ENCODE measurements at places on chromosomes 3 and 15.

DNA sequence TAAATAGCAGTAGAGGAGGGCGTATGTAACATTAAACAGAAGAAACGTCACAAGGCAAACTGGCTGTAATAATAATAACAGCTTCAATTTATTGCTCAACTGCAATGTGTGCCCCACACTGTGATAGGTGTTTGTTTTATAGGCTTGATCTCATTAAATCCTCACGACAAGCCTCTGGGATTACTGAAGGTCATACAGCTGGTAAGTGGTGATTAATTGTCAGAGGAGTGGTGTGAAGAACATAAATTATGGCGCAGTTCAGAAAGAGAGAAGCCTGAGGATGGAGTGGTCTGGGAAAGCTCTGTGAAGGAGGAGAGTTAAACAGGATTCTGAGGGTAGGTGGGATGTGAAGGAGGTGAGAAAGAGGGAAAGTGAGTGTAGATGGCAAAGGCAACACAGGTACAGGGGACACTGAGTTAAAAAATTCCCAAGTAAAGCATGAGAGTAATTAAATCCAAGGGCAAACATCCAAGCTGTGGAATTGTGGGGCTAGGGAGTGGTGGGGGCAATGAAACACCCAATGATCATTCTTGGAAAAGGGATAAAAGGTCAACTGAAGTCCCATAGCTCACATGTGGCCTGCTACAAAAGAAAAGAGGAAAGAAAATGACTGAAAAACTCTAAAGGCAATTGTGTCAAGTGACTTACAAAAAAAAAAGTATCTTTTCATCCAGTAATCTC lies 16.5 kb upstream of the GLCE start:
- no peak for DNase-seq

DNA sequence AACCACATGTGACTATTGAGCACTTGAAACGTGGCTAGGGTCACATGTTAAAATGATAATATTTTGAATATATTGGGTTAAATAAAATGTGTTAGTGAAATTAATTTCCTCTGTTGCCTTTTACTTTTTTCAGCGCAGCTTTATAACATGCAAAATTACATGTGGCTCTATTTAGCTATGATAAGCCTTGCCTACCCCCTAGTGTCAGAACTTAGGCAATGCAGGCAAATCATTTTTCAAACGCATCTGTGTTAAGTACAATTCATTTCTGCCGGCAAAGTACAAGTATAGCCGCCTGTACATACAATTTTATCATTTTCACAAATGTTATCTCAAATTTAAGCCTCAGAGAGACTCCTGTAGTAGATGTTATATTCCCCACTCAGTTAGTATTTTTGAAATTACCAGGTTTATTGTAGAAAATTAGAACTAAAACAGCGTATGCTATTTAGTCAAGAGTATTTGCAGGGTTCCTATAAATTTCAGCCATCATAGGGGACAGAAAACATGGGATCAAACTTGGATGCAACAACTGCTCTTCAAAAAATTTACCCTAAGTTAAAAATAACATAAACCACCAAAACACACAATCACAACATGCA lies 56.1 kb downstream of the TAFA4 start:
- peak; percentile 31 for DNase-seq

GRCh38 chr3:123652342-123652984 lies 67.6 kb upstream of the HACD2 start:
- peak; percentile 87 for DNase-seq

GRCh38 chr3:77040216-77040615 lies 317 bp downstream of the ROBO2 start:
- no peak for DNase-seq

DNA sequence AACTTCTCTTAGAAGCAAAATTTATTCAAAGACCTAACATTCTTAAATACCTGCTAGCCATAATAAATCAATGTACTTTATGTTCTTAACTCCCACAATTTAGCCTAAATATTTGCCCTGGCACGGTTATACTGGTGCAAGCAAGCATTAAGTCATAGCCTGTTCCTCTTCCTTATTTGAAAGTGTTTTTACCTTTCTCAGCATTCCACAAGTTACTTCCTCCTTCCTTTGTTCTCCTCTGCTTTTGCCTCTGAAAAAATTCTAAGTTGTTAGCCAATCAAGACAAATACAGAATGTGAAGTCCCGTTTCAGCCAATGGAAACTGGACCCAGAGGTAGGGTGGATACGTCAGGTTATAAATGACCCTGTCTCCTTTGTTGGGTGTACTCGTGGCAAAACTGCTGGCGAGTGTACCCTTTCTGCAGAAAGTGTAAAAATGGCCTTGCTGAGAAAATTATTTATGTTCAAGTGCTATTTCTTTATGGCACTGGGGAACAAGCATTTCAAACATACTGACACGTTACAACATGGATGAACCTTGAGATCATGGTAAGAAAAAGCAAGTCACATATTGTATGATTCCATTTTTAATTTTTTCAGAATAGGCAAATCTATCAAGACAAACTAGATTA lies 3.1 kb upstream of the TATDN2 start:
- DNase-seq = no peak

- no peak for DNase-seq
Observed at GRCh38 chr3:171535133-171535532, 74.9 kb upstream of the TNIK start.

DNA sequence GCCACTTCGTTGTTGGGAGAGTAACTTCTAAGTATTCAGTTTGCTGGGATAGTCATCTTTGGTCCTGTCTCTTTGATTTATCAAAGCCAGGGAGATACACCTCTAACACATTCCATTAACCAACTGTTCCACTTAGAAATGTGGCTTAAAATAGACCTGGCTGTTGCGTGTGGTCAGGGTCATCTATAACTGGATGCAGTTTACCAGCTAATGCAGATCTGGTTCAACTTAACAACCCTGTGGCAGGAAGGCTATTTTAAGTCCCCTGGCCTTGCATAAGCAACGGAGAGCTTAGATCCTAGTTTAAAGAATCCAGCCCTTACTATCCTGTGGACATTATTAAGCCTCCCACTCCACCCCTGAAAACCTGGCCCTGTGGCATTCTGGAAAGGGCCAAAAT lies 28.1 kb upstream of the CAPN3 start:
- DNase-seq = no peak

- DNase-seq = no peak
Observed at GRCh38 chr3:21672303-21672702, 78.7 kb downstream of the ZNF385D start.

DNA sequence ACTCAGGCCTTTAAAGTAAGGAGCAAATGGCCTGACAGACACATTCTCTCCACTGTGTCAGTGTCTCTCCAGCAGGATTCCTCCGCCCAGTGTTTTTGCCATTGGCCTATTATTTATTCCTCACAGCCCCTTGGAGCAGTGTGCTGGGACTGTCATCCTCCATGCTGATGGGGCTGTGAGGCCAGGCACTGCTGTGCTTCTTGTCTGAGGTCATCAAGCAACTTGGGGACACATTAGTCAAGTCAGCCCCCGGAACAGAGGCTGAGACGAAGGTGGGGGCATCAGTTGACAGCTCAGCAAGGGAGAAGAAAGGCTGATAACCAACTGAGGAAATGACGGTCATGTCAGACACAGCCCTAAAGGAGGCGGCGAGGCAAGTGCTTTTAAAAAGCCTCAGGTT lies 67.4 kb downstream of the XXYLT1 start:
- no peak for DNase-seq

DNA sequence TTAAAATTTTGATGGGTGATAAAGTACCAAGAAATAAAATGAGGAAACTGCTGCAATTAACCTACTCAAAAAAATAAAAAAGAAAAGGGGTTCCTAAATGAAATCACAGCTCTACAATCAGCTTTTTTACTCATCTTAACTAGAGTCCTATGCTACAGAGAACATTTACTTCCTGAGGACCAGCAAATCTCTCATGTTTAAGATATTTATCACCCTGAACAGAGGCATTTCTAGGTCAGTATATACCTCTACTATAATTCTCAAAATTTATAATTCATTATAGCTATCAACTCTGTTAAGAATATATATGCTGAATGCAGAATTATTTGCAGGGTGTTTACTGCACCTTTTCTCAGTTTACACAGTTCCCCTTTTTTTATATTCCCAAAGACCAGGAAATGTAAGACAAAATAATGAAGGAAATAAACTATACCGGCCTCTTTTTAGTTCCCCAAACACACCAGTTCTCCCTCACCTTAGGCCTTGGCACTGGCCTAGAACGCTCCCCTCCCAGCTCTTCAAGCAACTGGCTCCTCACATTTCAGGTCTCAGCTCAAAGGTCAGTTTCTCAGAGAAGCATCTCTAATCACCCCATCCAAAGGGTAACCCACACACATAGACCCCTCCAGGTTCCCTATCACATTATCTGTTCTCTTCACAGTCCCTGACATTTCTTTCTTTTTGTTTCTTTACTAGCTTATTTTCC lies 71.1 kb downstream of the LRRFIP2 start:
- no peak for DNase-seq

GRCh38 chr3:57227930-57228751 lies 612 bp downstream of the APPL1 start:
- DNase-seq = peak; percentile 34

DNA sequence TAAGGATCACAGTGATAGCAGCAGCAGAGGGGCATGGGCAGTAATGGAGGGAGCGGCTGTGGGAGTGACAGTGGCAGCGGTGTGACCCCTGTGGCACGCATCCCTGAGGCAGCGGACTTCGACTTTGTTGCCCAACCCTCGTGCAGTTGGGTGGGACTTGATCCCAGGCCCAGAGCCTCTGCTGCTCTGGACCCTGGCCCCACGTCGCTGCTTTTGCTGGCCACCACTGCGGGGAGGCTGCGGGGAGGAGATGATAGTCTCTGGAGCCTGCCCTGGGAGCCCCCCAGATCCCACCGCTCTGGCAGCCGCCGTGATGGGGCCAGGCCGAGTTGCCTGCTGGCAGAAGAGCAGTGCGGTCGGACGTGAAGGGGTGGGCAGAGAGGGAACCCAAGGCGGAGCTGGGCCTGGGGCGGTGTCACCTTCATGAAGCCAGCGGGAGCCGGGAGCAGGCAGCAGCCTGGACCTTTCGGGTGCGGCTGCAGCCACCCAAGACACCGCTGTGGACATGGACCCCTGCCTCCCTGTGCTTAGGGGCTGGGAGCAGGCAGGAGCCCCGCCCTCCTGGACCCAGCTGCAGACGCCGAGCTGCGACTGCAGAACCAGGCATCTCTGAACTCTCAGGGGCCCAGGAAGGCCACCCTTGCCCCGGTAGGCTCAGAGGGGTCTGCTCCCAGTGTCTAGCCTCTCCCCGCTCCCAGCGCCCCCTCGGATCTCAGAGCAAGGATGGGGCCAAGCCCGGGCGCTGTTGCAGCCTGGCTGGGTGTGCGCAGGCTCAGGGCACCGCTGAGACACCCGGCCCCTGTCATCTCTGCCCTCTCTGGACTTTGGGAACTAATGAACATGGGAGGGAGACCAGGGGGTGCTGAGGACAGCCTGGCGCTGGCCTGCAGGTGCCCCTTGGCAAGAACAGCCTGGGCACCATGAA lies 38.3 kb downstream of the COMMD2 start:
- no peak for DNase-seq

- DNase-seq = no peak
Observed at GRCh38 chr15:50277370-50277769, 11.8 kb upstream of the HDC start.

DNA sequence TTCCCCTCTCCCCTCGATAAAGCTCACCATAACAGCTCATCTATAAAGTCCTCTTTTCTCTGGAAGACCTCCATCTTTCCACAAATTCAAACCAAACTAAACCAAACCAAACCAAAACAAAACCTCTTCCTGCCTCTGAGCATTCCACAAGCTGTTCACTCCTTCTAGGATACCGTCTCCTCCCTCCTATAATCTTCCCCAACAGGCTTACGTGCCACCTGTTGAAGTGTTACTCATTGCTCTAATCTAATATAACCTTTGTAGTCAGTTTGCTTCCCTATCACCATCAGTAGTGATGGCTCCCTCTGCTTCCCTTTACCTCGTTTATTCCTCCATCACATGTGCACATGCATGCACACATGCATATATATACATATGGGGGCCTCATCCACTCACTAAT lies 12.7 kb upstream of the CCR9 start:
- no peak for DNase-seq

DNA sequence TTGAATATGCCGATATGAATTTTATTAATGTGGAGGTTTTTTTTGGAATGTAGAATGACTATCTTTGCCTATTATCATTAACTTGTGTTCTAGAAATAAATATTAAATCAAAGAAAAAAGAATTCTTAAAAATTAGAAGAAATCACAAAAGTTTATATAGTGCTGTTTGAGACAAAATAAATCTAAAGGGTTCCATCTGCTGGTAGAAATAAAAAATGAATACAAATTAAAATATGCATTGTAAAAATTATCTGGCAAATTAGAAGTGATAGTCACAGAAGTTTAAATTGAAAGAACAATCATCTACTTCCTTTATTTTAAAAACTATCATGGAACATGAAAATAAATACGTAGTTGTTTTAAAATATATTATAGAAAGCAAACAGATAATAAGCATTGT lies 22.7 kb upstream of the ZBTB20 start:
- DNase-seq = no peak

- no peak for DNase-seq
Observed at GRCh38 chr3:65334045-65334665, 646.4 kb upstream of the ADAMTS9 start.

DNA sequence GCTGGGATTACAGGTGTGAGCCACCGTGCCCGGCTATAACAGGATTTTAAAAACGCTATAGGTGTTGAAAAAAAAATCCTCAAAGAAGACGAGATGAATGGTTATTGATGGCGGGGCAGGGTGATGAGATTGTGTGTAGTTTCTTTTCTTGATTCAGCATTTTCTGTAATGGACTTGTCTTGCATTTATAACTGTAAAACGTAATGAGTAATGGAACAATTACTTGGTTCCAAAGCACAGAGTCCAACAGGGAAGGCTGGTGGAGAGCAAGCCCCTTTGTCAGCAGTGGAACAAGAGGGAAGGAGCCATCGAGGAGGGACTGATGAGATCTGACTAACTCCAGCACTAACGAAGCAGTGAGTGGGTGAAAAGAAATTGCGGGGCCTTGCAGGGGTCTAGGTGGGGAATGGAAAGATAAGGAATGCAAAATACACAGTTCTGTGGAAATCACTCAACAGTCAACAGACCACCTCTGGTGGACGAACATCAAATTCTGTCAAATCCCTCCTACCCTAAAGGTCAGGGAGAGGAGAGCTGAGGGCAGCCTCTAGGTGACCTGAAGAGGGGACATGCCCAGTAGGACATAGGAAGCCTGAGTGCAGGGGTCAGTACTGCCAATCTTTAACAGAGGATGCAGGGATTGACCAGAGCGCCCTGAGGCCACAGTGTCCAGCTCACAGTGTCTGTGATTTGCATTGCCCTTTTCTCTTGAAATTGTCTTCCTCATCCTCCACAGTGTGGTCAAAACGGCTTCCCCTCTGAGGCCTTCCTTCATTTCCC lies 23.1 kb upstream of the CDCP1 start:
- DNase-seq = no peak

GRCh38 chr15:69253156-69253555 lies 45.6 kb upstream of the PAQR5 start:
- DNase-seq = peak; percentile 67

GRCh38 chr3:32983124-32983523 lies 31.7 kb downstream of the CCR4 start:
- DNase-seq = no peak

- DNase-seq = no peak
Observed at GRCh38 chr3:194654443-194654842, 17.5 kb downstream of the LSG1 start.

GRCh38 chr3:86037916-86038315 lies 953.0 kb downstream of the VGLL3 start:
- DNase-seq = no peak

GRCh38 chr15:67137951-67138848 lies 72.8 kb downstream of the SMAD3 start:
- no peak for DNase-seq

GRCh38 chr15:57509965-57510364 lies 81.7 kb upstream of the MYZAP start:
- peak; percentile 41 for DNase-seq

GRCh38 chr15:44011238-44011854 lies 183.7 kb downstream of the FRMD5 start:
- no peak for DNase-seq
